Retinal pigment epithelial cell (primary cell): ENCODE measurements at places on chromosomes 2 and 18.

- DNase-seq = no peak
These were observed 14.2 kb downstream of the PMS1 start for GRCh38 chr2:189798312-189799029.

- no peak for DNase-seq
These were observed at the start of gene SLC38A11 for GRCh38 chr2:164954954-164955701. Gene SLC38A11 (minus strand): TSS chr2:164955525. CDS start chr2:164955247, 278 bp downstream.

GRCh38 chr2:189022492-189022891, 48.3 kb downstream of the COL3A1 start:
- no peak for DNase-seq

- DNase-seq = no peak
These were observed 15.9 kb downstream of the RAPGEF4 start for GRCh38 chr2:172751564-172751963.

DNA sequence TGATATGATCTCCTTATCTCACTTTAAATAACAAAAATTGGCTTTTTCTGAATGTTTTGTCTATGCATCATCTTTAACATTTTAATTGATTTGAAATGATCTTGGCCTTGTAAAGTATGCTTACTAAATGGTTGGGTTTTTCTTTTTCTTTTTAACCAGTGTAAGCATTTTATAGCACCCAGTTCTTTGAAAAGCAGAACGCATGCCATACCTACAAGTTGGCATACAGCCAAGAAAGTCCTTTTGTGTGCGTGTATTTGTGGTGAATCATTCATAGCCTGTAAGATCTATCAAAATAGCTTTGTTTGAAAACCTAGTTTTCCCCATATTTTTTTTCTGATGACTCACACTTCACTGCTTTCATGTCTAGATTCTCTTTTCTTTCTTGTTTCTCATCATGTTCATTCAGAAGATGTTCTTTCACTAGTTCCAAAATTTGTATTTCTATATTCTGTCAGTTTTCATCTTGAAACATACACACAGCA, 4.1 kb upstream of the VRK2 start:
- peak; percentile 93 for DNase-seq

DNA sequence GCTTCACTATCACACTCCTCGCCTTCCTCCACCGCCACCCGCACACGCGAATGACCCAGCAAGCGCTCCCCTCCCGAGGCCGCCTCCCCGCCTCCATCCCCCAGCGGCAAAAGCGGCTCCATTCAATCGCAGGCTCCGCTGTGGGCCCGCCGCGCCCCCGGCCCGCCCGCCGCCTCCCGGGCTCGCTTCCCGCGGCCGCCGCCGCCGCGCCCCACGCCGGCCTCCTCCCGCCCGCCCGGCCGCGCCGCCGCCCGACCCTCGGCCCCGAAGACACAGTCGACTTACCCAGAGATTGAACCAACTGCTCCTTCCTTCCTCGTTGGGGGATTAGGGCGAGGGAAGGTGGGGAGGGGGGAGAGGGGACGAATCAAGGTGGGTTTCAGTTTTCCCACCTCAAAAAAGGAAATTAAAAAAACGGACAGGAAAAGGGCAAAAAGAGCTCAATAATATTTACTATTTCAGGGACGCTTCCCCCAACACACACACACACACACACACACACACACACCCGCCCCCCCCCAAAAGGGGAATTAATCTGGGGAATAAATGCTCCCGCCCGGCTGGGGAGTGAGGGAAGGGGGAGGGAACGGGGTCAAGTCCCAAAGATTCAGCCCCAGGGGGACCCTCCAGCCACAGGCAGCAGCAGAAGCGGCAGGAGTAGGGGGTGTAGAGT, 743 bp downstream of the XPO1 start:
- DNase-seq = no peak
